ENCODE measurements at places on chromosomes 6 and 20. TPM values are rescaled to one million over a fixed set of nuclear protein-coding genes. Genes with fewer than 3 reads are reported as not detected.
A peak's percentile ranks its signal among the peaks of the same experiment; 100 is the strongest.

- DNase-seq: no peak
Observed at GRCh38 chr6:138494312-138494711, 5.0 kb downstream of the NHSL1 start.

- DNase-seq: no peak
Observed at GRCh38 chr6:106849120-106849519, 125.4 kb downstream of the CD24 start.

GRCh38 chr20:44215125-44215524, 4.6 kb upstream of the OSER1 start:
- DNase-seq: peak; percentile 66

RAET1E gene
- 4.1 TPM for total RNA-seq

PRDM13 gene
- not detected for total RNA-seq

DNA sequence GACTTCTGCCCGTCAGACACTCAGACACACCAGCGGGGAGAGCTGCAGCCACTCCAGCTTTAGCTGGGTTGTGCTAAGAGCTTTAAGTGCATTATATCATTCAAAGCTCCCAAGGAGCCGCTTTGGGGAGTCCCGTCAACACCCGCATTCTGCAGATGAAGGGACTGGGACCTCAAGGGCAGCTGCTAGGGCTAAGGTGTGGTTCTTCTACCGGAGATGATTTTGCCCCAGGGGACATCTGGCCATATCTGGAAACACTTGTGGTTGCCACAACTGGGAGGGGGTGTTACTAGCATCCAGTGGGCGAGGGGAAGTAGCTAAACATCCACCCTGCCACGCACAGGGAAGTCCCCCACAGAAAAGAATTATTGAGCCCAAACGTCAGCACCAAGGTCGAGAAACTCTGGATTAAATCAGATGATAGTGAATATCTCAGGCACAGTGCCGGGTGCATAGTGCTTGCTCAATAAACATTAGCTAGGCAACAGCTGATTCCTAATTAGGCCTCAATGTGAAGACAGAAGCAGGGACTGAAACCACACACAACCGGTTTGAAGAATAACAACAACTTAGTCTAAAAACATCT, 29.6 kb downstream of the PMEPA1 start:
- DNase-seq: no peak

- no peak for DNase-seq
Observed at GRCh38 chr6:17908831-17909230, 78.6 kb downstream of the KIF13A start.

- no peak for DNase-seq
Observed at GRCh38 chr6:136886091-136886490, 36.0 kb upstream of the SLC35D3 start.

WFDC5 gene
- total RNA-seq: not detected

VGLL2 gene
- total RNA-seq: 24.4 TPM

DNA sequence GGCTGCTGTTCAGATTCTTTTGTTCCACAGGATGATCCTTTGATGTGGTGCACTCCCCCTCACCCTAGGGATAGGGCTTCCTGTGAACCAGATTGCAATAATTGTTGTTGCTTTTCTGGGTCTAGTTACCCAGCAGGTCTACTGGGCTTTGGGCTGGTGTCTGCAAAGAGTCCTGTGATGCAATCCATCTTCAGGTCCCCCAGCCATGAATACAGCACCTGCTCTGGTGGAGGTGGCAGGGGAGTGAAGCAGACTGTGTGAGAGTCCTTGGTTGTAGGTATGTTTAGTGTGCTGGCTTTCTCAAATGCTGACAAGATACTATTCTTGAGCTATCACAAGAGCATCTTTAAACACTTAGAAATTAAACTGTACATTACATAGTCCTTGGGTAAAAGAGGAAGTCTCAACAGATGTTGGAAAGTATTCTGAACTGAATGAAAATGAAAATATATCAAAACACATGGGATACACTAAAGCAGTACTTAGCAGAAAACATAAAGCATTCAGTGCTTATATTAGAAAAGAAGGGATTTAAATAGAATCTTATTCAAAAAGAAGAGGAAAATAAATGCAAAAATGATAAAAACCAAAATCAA, 49.1 kb upstream of the CCR6 start:
- DNase-seq: no peak
